ENCODE measurements at places on chromosomes 3 and 15. TPM values are rescaled to one million over a fixed set of nuclear protein-coding genes. Genes with fewer than 3 reads are reported as not detected.

Gene INKA1
- total RNA-seq = 3.3 TPM

Gene CGNL1
- total RNA-seq = 6.1 TPM

Gene IMPG2
- total RNA-seq = 0.33 TPM

Gene GP9
- not detected for total RNA-seq

Gene HTR3E
- not detected for total RNA-seq

Gene HCLS1
- 0.51 TPM for total RNA-seq

Gene LXN
- 168 TPM for total RNA-seq

Gene MB21D2
- 3.6 TPM for total RNA-seq

Gene ALPK3
- total RNA-seq = 0.50 TPM

Gene SNRPN
- 139 TPM for total RNA-seq

Gene RTP3
- total RNA-seq = not detected

Gene FILIP1L
- total RNA-seq = 71.4 TPM

Gene GRIP2
- total RNA-seq = under 0.01 TPM

Gene EPHA6
- under 0.01 TPM for total RNA-seq

Gene ALDH1A2
- 7.7 TPM for total RNA-seq

Gene ROPN1
- total RNA-seq = not detected
